ENCODE measurements at places on chromosomes 7 and 10.
A peak's percentile ranks its signal among the peaks of the same experiment; 100 is the strongest.

DNA sequence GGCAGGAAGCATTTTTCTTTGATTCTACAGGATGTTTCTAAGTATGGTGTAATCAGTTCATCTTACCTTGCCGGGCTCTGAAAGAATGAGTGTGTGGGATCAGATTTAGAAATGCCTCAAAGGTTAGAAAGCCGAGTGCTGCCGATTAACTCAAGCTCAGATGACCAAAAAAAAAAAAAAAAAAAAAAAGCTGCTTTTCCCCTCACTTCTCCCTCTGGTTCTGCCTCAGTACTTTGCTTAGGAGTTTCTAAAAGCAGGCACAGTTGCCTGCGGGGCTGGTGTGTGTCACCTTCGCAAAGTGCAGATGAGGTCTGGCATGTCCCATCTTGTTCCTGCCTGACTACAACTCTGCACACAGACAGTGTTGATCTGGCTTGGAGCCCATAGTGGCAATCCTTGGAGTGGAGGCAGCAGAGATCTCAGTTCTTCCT, 47.0 kb downstream of the KIAA1217 start:
- DNase-seq, result no peak

DNA sequence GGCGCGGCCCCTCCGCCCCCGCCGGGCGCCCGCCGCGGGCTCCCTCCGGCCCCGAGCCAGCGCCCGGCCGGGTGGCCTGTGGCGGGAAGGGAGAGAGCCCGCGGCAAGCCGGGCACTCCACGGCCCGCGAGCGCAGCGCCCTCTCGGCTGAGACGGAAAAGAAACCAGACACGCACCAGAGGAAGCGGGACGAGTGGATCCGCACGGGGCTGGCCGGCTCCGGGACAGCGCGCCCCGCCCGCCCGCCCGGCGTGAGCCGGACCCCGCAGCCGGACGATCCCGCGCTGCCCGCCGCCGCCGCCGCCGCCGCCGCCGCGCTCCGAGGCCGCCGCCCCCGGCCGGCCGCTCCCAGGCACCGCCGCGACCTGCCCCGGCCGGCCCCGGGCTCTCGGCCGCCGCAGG, 300 bp downstream of the ARHGAP21 start:
- no peak for DNase-seq

DNA sequence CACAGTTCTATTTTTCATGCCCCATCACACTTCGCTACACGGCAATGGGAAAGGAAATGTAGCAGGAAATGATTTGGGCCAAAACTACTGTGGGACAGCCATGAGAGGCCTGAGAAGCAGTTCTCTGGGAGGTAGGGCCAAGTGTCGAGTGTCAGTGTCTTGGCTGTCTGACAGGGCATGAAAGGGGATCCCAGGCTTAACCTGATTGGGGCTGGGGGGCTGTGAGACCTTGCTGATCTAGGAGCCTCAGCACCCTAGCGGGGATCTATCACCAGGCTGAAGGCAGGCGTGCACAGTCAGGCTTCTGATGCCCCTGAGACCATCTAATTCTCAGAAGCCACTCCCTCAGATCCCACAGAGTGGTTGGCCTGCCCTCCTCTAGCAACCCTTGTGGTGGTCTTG, 58.2 kb upstream of the SLC25A13 start:
- peak; percentile 83 for DNase-seq

- no peak for DNase-seq
These were observed 121.2 kb downstream of the WDFY4 start for GRCh38 chr10:48805848-48806247.

GRCh38 chr10:9635691-9636090, 1382.0 kb upstream of the CELF2 start:
- DNase-seq, result no peak

- no peak for DNase-seq
These were observed 370.0 kb upstream of the GHITM start for GRCh38 chr10:83769281-83769820.

DNA sequence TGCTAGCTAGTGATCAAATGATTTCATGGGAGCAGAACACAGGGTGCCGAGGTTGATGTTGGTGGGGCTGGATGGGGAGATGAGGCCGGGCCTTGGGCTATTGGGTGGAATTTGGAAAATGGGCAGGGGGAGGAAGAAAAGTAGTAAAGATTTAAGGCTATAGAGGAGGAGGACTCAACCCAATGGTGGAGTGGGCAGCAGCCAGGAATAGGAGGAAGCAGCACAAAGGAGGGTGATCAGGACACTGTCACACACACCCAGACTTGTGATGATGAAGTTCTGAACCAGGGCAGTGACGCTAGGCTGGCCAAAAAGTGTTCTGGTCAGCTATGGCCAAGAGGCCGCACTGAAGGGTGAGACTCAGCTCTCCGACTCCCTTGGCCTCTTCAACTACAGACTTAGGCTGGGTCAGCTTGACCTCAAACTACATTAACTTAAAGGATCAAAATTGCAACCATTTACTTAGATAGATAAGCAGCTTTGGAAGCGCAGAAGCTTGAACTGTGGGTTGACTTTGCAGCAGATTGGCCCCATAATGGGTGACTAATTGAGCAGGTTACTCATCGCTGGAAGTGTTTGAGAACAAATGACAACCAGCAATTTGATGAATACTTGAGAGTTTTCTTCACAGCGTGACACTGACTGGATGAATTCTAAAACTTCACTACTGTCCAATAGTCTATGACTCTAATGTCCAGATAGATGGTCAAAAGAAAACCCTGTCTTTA, 29.4 kb upstream of the GPR26 start:
- DNase-seq, result no peak

- DNase-seq, result no peak
These were observed 64.6 kb upstream of the FZD1 start for GRCh38 chr7:91199601-91200000.

- no peak for DNase-seq
These were observed 187.3 kb upstream of the PLXDC2 start for GRCh38 chr10:19628767-19629560.

GRCh38 chr10:34392641-34393170, 422.4 kb downstream of the PARD3 start:
- no peak for DNase-seq

GRCh38 chr7:75045881-75046280, 27.7 kb downstream of the RCC1L start:
- no peak for DNase-seq

DNA sequence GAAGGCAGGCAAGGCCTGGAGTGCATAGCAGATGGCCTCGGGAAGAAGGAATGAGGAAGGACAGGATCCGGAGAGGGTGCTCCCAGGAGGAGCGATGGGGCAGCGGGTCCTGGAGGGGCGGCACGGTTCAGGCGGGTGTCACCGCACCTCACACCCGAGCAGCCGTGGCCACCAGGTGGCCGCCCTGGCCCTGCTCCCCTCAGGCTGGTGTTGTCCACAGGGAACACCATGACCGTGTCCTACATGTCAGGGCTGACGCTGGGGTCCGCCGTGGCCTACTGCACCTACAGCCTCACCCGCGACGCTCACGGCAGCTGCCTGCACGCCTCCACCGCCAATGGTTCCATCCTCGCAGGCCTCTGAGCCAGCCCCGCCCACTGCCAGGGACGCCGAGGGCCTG, 19.8 kb downstream of the SLC29A4 start:
- DNase-seq, result no peak
